ENCODE measurements at places on chromosomes 1 and 21. TPM values are rescaled to one million over a fixed set of nuclear protein-coding genes. Genes with fewer than 3 reads are reported as not detected.

CLCNKB gene
- not detected for total RNA-seq

AGT gene
- total RNA-seq: not detected

WDR64 gene
- total RNA-seq: not detected

CFHR4 gene
- not detected for total RNA-seq

LRRN2 gene
- not detected for total RNA-seq

SPATA17 gene
- total RNA-seq: not detected

Measured in thoracic aorta endothelial cell (primary cell).